ENCODE measurements at places on chromosomes 1 and 21. TPM values are rescaled to one million over a fixed set of nuclear protein-coding genes. Genes with fewer than 3 reads are reported as not detected.

Gene DENND1B
- total RNA-seq, result 22.1 TPM

- DNase-seq, result no peak
Observed at GRCh38 chr1:23448846-23449245, 24.3 kb upstream of the TCEA3 start.

DNA sequence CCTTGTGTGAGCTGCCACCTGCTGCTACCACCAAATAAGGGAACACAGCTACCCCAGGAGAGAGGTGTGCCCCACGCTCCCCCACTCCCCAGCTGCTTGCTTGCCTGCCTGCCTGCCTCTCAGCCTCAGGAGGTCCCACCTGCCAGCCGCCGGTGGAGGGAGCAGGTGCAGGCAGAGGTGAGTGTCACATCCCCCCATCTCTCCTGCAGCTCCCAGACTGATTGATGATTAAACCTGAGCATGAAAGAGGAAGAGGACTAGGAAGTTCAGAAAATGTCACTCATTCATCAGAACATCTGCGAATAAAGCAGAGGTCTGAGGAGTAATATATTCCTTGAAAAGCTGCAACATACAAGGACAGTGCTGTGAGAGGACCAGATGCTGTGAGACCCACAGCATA is 58.6 kb upstream of the HIVEP3 start:
- no peak for DNase-seq

GRCh38 chr1:43123031-43123430 is 49.1 kb downstream of the EBNA1BP2 start:
- no peak for DNase-seq

GRCh38 chr21:37821786-37822450 is 94.3 kb downstream of the KCNJ6 start:
- DNase-seq, result no peak

DNA sequence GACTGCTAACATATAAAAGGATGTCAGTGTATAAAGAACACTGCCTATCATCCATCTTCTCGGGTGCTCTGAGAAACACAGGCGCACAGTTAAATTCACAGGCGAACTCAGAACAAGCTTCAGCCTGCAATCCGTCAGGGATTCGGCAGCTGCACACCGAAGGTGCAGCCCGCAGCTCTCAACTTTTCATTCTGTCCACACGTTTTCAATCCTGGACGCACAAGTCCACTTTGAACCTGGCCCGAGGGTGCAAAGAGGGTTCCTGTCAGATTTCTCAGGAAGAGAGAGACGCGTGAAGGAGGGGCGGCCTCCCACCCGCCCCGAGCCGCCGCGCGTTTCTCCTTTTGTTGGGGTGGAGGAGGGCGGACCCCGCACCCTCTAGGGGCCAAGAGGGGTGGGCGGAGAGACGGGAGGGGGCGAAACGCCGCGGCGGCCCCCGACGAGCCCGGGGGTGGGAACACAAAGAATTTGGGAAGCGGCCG is 724 bp downstream of the DOCK7 start:
- DNase-seq, result peak; percentile 72

GRCh38 chr21:17388226-17388625 is 124.6 kb upstream of the CXADR start:
- DNase-seq, result no peak

Measured in glutamatergic neuron (in vitro differentiated cells).